ENCODE measurements at places on chromosomes 3 and 15.

DNA sequence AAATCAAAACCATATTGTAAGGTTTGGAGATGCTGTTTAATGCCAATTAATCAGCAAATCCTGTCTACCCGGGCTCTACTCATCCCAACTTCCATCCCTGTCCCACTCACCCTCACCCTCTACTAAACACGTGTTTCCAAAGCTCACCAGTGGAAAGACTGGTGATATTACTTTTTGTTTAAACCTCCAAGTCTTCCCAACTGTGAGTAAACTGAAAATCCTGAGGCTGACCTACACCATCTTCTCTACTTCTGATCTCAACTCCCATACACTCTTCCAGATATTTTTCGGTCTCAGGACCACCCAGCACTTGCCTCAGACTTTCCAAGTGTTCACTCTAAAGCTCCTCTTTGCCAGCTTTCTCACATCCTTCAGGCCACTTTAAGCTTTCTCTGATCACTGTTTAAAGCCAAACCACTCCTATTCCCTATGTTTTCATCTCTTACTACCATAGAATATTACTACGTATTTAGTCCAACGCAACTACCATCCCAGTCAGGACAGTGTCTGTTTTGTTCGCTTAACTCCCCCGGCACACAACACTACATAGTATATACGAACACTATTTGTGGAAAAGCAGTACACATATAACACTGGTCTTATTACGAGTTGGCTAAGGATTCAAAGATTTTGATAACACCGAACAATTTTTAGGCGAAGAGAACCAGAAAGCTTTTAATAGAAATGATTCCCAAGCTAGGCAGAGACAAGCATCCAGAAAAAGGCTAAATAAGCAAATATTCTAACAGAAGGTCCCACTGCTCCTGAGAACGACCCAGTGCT, 684 bp downstream of the RPL4 start:
- no peak for DNase-seq

- DNase-seq: no peak
Measured at GRCh38 chr3:194103983-194104751, 31.8 kb upstream of the HES1 start.

DNA sequence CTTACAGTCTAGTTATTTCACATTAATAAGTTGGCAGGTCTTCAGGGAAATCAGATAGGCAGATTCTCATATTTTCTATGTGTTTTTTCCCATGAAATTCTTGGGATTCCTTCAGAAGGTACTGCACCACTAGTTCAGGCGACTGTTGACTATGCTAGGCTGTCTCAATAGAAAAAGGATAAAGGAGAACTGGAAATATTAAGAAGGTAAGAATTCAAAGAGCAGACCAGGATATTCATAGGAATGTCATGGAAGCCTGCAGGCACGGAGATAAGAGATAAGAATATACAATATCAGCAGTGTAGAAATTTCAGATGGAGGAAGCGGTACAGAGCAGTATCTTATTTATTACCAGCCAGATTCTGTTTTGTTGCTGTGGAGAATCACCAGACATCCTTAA, 432.1 kb upstream of the MDFIC2 start:
- DNase-seq: no peak

DNA sequence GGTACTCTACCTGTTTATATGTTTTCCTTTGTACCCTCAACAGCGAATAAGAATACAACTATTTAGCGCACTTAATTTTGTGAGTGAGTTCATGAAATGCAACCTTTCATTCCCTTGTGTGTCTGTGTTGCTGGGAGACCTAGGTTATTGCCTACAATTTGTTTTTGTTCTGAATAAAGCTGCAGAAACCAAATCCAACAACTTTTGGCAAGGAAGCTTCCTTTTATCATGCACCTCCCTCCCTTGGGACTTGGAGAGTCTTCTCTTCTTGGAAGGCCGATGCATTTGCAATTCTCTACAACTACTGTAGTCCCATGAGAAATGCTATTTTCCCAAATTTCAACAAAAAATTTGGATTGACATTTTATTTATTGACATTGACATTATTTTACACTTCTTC, 1002.4 kb upstream of the CADM2 start:
- no peak for DNase-seq

DNA sequence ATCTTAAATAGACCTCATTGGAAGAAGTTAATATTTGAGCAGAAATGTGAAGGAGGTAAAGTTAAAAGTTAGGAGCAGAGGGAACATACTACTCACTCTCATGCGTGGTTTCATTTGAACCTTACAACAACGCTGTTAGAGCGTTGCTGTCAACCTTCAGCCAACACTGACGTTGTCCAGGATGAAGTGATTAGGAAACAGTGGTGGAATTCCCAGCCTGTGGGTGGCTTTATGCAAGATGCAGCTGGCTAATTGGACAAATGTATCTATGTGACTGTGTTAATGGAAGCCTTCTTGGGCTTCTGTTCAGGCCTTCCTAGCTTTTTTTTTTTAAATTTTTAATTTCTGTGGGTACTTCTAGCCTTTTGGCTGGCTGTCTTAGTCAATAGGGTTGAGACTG, 40.5 kb downstream of the PTPRG start:
- DNase-seq: no peak

DNA sequence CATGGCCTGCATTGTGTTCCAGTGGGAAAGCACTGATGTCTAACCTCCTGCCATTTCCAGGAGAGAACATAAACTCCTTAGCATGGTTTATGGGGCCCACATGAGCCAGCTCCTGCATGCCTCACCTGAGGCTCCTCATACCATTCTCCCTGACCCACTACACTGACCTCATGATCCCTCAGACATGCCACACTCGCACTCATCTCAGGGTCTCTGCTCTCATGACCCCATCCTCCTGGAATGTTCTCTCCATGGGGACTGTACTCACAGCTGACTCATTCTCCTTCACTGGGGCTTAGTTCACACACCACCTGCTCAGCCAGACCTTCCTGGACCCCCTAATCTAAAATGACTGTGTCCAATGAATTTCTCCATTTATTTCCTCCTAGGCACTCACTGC, 4.0 kb upstream of the LMCD1 start:
- DNase-seq: no peak

DNA sequence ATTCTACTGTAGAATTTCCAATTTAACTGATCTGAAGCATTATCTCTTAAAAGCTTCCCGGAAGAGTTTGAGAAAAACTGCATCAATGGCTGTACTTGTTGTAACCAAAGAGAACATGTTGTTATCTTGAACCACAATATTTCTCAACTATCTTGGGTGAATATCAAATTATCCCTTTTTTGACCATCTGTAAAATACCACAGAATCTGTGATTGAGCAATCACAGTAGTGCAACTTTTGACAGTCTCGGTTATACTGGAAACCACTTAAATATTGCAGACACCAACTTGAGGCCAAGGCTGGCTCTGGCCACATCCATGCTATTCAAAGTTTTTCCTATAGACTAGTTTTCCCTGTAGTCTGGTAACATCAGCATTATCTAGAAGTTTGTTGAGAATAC, 842.8 kb upstream of the EPHA6 start:
- DNase-seq: no peak

GRCh38 chr3:71510510-71510909, 73.0 kb downstream of the FOXP1 start:
- DNase-seq: no peak

GRCh38 chr3:37173806-37174205, 576 bp downstream of the LRRFIP2 start:
- DNase-seq: no peak

- DNase-seq: no peak
Measured at GRCh38 chr15:44836094-44836493, 99.8 kb downstream of the TRIM69 start.

DNA sequence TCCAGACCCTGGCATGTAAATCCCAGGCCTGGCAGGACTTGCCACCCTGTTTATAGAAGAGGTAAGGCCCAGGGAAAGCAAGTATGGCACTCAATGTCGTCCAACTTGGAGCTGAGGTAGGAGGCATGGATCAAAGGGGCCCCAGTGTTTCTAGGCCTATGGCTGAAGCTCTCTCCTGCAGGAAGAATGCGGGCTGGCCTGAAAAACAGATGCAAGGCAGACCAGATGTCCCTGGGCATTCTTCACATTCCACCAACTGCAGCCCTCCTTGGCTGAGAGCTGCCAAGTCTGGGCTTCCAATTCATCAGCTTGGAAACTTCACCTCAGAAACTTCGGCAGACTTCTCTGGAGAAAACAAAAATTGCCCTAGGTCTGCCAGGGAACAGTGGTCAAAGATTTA, 22.2 kb downstream of the MESD start:
- no peak for DNase-seq

GRCh38 chr15:93126148-93126547, 37.1 kb upstream of the RGMA start:
- DNase-seq: no peak

DNA sequence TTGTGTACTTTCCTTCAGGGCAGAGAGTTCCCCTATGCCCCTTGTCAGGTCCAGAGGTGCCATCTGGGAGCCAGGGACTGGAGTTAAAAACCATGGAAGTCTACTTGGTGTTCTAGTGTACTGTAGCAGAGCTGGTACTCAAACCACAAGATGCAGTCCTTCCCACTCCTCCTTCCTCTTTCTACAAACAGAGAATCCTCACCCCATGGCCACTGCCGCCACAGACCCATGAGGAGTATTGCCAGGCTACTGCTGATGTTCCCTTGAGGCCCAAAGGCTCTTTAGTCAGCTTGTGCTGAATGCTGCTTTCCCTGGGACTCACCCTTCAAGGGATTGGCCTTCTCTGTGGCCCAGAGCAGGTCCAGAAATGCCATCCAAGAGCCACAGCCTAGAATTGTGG, 229.2 kb upstream of the ZPLD1 start:
- no peak for DNase-seq

GRCh38 chr15:80060356-80061006, 1.0 kb downstream of the ZFAND6 start:
- no peak for DNase-seq

DNA sequence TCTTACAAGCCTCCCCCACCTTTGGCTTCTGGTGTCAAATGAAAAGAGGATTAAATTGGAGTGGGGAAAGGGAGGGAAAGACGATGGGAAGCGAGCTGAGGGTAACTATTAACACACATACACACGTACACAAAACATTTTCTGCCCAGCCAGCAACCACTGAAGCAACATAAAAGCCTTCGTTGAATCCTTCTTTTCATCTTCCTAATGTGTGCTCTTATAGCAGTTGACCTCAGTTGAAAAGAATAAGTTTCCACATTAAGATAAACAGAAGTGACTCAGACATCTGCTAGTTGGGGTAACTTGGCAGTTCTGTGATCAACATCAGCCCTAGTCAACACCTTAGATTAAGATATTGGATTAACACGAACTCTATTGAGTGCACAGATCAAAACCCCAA, 558.5 kb downstream of the MECOM start:
- DNase-seq: no peak

DNA sequence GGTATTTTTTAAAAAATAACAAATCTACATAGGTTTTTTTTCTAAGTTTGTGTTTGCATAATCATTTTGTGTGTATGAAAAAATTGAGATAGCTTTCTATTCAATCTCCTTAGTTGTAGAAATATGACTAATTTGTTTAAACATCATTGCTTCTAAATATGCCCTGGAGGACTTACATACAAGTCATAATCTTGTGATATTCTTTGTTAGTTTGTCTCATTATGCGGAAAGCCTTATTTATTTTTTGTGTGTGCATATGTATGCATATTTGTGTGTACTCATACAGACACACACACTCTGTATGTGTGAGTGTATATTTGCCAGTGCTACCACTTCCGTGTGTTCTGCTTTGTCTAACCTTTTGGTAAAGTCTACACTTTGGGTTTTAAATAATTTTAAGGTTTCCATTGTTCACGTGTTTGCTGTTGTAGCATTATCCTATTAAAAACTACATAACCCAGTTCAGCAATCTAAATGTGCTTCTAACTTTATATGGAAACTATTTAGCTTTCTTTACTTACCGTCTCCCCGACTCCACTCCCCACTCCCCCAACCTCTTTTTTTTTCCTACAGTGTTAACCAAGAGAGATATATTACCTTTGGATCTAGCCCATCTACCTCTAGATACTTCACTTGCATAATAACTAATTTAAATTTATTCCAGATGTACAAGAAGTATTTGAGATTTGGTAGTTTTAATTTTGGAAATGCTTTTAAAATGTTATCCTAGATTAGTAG, 111.7 kb downstream of the FNDC3B start:
- no peak for DNase-seq

GRCh38 chr3:125067225-125067624, 11.4 kb upstream of the HEG1 start:
- DNase-seq: no peak

DNA sequence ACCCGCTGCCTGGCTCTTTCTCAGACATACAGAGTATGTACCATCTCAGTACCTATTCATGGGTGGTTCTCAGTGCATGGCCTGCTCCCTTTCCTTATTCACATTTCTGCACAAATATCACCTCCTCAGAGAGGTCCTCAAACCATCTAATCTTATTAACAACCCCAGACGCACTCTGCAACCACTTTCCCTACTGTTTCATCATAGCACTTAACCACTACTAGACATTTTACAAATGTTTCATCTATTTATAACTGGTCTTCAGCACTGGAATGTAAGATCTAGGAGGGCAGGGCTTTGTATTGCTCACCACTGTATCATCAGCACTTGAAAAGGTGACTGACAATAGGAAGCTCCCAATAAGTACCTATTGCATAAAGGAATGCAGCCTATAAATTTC, 45.1 kb downstream of the TNIK start:
- no peak for DNase-seq

DNA sequence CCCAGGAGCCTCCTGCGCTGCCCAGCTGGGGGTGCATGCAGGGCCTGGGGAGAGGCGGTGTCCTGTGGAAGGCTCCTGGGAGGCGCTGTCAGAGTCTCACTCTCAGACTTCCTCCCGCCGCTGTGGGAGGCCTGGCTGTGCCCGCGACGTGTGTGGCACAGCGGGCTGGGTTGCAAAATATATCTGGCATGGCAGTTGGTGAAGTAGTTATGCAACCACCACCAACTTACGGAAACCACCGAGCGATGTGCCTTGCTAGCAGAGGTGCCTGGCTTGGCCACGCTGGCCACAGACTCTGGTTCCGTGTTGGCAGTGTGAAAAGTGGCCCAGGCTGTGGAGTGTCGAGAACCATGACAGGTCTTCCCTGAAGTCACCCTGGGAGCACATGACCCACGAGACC, 30.6 kb upstream of the GATA2 start:
- no peak for DNase-seq

DNA sequence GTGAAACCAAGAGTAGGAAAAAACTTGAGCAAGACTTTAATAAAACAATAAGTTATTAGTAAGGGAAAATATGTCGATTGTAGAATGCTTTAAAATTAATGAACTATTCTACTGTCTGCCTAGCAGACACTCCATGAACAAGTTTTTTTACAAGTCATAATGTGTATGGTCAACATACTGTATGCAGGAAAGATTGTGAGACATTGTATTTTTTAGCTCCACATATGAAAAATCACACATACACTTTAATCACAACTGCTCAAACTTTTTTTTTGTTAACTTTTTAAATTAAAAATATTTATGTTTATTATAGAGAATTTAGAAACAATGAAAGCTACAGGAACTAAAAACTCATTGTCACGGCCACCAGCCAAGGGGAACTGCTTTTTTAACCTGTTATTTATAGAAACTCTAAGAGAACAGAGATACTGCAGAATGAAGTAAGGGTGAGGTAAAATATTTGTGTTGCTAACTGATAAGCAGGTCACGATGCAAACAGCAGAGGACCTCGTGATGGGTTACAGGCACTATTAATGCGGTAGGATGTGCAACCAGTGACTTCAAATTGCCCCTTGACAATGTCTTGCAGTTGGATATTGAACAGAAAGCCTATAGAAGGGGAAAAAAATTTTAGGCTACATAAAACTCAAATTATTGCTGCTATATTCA, 53.0 kb downstream of the THSD4 start:
- no peak for DNase-seq
